ENCODE measurements at places on chromosomes 16 and 17.

- no peak for DNase-seq
Measured at GRCh38 chr16:31476303-31477219, 4.6 kb downstream of the TGFB1I1 start.

DNA sequence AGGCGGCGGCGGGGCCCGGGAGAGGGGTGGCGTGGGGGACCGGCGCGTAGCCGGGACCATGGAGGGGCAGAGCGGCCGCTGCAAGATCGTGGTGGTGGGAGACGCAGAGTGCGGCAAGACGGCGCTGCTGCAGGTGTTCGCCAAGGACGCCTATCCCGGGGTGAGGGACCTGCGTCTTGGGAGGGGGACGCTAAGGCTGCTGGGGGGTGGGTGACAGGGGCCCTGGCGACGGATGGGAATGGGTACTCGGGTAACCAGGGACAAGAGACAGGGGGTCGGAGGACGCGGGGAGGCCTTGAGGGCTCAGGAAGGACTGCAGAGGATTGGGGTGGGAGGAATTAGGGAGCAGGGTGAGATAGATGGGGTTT, 243 bp downstream of the RND2 start:
- no peak for DNase-seq

- no peak for DNase-seq
Measured at GRCh38 chr16:89924925-89925307, 1.8 kb downstream of the TUBB3 start.

- no peak for DNase-seq
Measured at GRCh38 chr17:78132084-78132676, 1.6 kb downstream of the TMC8 start.

- no peak for DNase-seq
Measured at GRCh38 chr17:630801-631200, 83.8 kb downstream of the VPS53 start.

DNA sequence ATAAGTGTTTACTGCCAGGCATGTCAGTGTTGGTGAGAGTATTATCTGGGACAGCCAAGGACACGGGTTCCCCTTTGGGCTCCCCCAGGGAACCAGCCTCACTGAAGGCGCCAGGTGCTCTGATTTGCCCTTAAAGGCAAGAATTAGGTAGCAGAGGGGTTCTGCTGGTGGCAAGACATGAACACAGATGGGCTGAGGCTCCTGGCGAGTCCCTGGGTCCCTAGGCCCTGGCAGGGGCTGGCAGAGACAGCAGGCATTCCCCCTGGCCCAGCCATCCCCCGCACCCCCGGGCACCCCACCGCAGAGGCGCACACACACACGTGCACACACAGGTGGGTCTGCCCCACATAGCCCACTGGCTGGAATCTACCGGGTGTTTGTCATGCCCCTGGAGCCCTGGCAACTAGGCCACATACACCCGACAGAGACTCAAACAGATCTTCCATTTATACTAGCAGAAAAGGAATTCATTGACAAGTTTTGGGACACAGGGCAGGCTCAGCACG, 153.3 kb downstream of the C16orf78 start:
- no peak for DNase-seq

DNA sequence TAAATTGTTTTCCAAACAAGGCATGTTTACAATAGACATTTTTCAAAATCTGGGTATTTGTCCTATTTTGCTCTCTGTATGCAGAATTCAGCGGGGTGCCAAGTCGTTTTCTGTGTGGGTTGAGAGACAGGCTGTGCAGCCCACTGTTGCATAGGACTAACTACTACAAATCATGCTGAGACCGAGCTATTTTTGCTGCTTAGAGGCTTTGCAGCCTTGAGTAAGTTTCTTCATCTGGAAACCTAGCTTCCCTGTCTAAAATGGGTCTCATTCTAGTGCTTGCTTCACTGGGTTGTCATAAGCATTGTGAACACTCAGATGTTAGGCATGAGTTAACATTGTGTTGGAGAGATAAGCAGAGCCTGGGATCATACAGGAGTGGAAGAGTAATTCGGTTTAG, 1.3 kb downstream of the PRPSAP2 start:
- DNase-seq: no peak

DNA sequence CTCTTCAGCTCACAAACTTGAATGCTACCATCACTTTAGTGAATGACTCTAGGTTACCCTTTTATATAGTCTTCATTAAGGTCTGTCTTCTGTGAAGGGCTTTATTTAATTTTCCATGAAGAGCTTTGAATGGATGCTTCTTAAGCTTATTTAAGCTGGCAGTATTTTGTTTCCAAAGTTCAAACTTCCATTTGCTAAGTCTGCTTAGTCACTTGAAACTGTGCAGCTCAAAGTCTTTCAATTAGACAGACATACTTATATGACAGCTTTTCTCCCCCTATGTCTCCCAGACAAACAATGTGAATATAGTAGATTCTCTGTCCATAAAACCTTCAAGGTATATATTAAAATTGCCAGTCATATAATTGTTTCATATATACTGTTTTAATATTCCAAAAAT, 23.5 kb downstream of the TXNDC11 start:
- no peak for DNase-seq

GRCh38 chr17:80886641-80887573, 104.7 kb upstream of the CHMP6 start:
- no peak for DNase-seq

GRCh38 chr17:75587675-75588595, at the start of gene MYO15B:
Gene MYO15B (plus strand): TSS chr17:75587800. CDS start chr17:75588058, 258 bp downstream.
- DNase-seq: peak; percentile 31

GRCh38 chr17:67125417-67125816, 81.1 kb downstream of the CACNG1 start:
- no peak for DNase-seq

- DNase-seq: no peak
Measured at GRCh38 chr17:65430209-65430833, 131.1 kb downstream of the AXIN2 start.

- DNase-seq: no peak
Measured at GRCh38 chr16:73071131-73071940, 23.4 kb upstream of the ZFHX3 start.

GRCh38 chr17:77662833-77663232, 295.7 kb upstream of the TNRC6C start:
- no peak for DNase-seq
